ENCODE measurements at places on chromosomes 12 and 14. TPM values are rescaled to one million over a fixed set of nuclear protein-coding genes. Genes with fewer than 3 reads are reported as not detected.

The IFT43 gene
- total RNA-seq = 28.3 TPM

The SLC6A12 gene
- not detected for total RNA-seq

The COCH gene
- total RNA-seq = 18.8 TPM

- DNase-seq = no peak
These were observed 417.5 kb upstream of the TBX3 start for GRCh38 chr12:115101520-115101919.

DNA sequence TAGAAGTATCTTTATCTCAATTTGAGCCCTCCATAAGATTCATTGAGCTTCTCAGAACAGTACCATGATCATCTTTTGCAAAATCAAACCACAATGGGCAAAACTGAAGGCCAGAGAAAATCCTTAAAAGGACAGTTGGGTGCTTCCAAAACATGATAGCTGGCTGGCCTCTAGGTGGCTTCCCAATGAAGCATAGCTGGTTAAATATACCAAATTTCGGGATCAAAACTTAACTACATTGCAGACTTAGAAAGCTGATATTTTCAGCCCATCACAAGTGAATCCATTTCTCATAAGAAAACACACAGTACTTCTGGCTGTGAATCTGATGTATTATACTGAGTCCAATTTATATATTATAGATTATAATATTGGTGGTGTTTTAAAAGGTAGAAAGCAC is 15.3 kb upstream of the PIK3C2G start:
- DNase-seq = no peak
